ENCODE measurements at places on chromosomes 4 and X.

GRCh38 chrX:11381464-11381863 lies 88.3 kb downstream of the AMELX start:
- DNase-seq = no peak

- DNase-seq = peak; percentile 16
Measured at GRCh38 chrX:115650916-115651315, 89.9 kb downstream of the PLS3 start.

GRCh38 chr4:5815641-5816040 lies 77.2 kb downstream of the CRMP1 start:
- DNase-seq = no peak

GRCh38 chr4:162830899-162831298 lies 335.8 kb downstream of the NAF1 start:
- no peak for DNase-seq

- DNase-seq = no peak
Measured at GRCh38 chr4:46032056-46032455, 91.8 kb downstream of the GABRG1 start.

DNA sequence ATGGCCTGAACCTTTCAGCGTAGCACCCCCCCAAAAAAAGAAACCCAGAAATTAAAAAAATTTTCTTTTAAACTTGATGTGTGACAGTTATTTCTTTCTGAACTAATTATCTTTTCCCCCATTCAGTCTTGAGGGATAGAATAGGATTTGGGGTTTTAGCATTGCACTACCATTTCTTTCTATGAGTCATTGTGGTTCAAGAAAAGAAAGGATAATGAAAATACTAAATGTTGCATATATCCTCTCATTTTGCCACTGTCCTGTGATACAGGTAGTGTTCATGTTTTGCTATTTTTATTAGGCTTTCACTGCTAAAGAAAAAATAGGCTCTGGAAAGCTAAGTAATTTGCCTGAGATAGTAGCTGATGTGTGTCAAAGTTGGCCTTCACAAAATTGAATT lies 39.4 kb upstream of the DCK start:
- no peak for DNase-seq

GRCh38 chr4:56345458-56345857 lies 41.8 kb downstream of the AASDH start:
- no peak for DNase-seq

DNA sequence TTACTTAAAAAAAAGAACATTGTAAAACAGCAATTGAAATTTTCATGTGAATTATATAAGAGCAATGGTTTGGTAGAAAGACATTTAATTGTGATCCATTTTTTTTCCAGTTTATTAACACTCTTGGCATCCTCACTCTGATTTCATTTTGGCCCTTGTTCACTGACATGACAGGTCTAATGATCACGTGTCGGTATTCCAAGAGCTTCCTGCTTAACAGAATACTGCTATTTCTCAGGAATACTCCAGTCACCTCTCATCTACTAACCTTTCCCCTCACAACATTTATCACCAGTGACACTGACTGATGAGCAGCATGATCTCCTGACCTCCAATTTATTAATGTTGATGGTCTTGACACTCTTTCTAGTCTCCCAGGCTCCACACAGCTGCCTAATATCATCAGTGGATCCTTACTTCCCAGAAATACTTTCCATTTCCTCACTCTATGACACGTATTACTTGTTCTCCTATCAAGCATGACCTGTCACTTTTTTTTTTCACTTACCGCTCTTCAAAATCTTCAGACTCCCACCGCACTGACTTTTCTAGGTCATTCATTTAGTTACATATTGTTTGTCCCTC lies 847.8 kb upstream of the SLIT2 start:
- no peak for DNase-seq

DNA sequence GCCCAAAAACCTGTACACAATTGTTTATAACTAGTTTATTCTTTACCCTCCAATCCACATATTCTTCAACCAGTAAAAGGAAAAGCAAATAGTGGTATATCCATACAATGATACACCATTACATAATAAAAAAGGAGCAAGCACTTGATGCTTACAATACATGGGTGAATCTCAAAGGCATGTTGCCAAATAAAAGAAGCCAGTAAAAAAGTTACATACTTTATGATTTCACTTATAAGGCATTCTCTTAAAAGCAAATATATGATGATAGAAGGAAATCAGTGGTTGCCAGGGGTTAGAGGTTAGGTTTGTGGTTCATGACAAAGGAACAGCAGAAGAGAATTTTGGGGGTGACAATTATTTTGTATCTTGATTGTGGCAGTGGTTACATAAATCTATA lies 896.1 kb upstream of the LCORL start:
- no peak for DNase-seq

DNA sequence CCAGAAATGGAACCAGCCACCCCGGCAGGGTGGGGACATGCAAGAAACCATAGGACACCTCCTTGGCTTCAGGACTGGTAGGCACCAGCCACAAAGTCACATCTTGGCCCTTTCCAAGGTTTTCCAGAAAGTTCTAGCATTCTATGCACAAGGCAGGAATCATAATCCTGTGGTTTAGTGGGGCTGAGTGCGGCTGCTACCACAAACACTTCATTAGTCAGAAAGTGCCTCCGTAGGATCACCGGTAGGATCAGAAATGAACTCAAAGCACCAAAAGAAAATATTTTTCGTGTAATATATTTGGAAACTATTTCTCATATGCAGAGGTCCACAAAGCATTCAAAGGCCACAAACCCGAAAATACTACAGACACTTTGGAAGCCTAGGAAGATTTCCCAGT lies 191.7 kb downstream of the PTTG2 start:
- DNase-seq = no peak

GRCh38 chr4:169957785-169958184 lies 68.4 kb downstream of the MFAP3L start:
- DNase-seq = no peak

- DNase-seq = no peak
Measured at GRCh38 chr4:85127653-85128052, 161.2 kb upstream of the WDFY3 start.

DNA sequence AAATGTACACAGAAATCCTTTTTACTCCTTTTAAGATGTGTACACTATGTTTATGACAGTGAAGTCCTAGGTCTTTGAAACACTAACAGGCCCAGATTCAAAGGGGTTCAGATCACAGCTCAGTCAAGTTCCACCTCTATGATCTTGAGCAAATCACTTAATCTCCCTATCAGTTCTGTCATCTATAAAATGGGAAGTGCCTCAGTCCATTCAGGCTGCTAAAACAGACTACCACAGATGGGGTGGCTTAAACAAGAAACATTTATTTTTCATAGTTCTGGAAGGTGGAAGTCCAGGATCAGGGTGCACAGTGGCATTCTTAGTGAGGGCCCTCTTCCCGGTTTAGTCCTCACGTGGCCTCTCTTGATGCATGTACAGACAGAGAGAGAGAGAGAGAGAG lies 117.1 kb downstream of the CORIN start:
- no peak for DNase-seq

DNA sequence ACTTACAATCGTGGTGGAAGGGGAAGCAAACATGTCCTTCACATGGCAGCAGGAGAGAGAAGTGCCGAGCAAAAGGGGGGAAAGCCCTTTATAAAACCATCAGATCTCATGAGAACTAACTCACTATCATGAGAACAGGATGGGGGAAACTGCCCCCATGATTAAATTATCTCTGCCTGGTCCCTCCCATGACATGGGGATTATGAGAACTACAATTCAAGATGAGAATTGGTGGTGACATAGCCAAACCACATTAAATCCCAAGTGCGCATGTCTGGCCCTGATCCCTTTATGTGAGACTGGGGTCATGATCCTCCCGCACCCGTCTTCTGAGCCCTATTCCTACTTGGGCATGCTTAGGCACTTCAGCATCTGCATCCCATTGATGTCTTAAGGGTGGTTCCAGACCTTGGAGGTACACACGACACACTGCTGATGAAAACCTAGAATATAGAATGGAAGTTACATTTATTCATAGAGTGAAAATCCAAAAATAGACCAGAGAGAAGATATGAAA lies 116.0 kb downstream of the PTTG2 start:
- DNase-seq = no peak

DNA sequence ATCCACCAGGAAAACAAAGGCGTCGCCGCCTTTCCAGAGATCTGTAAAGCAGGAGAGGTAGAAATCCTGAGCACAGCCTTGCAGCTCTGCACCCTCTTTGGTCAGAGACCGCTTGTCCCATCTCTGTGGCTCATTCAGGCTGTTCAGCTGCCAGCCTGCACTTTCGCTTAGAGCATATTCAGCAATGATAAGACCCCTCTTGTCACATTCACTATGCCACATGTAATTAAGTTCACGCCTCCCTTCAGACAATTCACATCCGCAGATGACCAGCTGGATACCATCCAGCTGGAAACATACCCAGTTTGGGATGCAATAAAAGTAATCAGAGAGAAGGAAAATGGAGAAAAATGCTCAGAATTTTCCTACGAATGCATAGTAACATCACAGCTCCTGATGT lies 335.4 kb downstream of the UNC5C start:
- DNase-seq = no peak

DNA sequence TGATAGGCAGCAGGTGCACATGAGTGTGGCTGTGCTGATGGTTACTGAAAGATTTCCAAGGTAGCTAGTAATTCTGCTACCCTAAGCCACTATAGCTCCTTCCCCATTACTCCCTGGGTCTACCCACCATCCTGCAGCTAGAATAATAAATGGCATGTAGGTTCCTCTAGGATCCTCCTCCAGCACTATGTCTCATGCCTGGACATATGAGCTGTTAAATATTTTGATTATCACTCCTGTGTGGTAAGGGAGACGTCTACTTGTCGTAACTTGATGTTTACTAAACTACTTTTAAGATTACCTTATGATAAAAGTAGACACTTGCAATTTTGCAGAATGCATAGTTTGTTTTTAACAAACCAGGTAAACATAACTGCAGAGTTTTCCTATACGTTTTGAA lies 35.5 kb downstream of the TET2 start:
- no peak for DNase-seq

DNA sequence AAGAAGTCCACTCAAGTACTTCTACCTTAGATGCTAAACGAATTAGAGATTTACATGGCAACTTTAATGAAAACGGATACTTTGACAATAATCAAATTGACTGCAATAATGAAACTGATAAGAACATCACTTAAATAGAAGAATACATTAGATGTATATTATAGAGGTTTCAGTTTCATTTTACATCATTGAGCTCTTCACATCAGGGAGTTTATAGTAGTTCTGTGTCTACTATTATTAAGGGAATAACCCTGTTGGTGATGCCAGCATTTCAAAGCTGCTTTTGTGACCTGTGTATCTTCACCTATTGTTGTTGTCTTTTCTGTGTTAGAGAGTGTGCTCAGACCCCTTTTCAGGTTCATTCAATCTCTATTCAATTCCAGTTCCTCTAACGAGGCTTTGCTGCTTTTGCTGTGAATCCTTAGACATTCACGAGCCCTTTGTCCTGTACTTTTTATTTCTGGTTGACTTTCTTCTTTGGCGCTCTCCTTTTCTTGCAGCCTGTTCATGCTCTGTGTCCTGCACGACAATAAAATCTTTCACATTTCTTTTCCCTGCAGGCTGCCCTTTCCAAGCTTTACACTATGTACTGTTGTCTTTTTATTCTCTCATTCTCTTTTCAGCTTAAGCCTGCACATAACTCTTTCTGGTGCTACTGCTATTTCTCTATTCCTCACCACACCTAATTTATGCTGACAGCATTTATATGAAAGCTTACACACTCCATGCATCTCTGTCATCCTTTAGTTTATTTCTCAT lies 232.1 kb downstream of the CPE start:
- DNase-seq = no peak

GRCh38 chr4:56323327-56323726 lies 64.0 kb downstream of the AASDH start:
- no peak for DNase-seq

DNA sequence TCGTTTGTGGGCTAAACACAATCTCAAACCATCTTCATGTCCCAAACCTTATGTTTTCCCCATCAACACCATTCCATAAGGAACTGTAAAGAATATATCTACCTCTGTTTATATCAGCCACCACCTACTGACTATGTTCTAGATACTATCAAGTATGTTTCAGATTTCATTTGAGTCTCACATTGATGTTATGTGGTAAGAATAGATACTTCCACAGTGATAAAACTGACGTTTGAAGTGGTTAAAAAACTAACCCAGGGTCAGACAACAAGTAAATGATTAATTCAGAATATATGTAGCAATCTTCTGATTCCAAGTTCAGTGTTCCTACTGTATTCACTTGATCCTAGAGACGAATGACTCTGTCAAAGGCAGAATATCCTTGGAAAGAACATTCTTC lies 156.8 kb upstream of the RASGEF1B start:
- DNase-seq = no peak

DNA sequence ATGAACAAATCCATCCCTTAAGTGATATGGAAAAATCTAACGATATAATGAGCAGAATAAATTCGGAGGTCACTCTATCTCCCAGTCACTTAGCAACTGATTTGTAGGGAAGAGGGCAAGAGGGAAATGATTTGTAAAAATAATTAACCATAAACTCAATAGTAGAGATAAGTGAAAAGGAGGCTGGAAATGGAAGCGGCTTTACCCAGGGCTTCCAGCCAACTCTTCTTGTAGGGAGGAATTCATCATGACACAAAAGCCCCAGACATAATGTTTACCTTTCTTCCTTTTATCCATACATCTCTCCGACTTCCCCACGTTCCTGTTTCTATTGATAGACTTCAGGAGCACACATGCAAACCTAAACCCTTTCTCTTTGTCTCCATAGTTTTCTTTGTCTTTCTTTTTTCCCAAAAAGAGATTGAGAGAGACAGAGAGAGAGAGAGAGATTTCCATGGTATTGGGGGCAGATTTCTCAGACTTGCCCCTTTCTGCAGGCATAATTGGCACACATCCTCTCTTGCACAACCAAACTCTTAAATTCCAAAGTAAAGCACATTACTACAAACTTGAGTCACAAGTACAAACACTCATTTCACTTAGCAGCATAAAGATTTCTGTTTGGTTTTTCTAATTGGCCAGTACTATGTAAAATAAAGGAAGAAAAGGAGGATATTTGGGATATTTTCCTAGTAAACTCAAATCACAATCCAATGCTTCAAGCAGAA lies 140.9 kb downstream of the MAPK10 start:
- DNase-seq = no peak

DNA sequence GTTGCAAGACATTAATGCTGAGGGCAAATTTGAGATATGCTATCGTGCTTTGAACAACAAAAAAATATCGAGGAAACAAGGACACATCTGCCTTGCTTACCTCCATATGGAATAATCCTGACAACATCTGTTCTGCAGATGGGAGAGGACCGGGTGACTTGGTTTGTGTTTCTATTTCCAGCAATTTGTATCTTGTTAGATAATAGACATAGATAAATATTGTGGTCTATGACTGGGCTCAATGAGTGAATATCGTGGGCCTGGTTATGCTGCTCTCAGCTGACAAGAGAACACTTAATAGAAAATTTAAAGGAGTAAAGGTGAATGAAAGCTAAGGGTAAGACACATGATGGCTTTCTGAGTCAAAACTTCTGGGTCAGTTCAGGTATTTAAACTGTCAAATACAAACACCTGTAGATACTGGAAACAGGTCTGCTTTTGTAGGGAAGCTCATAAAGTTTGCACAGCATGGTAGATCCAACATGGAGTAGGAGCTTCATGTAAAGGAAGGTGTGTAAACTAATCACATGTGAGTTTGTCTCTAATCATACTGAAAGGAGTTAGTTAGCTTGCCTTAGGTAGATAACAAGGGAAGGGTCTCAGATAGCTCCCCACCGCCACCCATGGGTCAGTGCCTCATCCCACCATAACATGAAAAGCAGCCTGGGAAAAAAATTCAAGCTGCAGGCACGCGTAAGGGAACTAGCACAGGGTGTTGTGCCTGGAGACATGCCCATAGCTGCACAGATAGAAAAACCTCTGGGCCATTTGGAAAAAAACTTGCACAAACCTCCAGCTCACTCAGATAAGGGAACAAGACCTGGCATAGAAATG lies 904.1 kb upstream of the EPHA5 start:
- DNase-seq = no peak

All from NCI-H1417 treated with DMSO at 0.1 percent for 48 hours (cell line).